ENCODE measurements at places on chromosomes 3 and 15.

DNA sequence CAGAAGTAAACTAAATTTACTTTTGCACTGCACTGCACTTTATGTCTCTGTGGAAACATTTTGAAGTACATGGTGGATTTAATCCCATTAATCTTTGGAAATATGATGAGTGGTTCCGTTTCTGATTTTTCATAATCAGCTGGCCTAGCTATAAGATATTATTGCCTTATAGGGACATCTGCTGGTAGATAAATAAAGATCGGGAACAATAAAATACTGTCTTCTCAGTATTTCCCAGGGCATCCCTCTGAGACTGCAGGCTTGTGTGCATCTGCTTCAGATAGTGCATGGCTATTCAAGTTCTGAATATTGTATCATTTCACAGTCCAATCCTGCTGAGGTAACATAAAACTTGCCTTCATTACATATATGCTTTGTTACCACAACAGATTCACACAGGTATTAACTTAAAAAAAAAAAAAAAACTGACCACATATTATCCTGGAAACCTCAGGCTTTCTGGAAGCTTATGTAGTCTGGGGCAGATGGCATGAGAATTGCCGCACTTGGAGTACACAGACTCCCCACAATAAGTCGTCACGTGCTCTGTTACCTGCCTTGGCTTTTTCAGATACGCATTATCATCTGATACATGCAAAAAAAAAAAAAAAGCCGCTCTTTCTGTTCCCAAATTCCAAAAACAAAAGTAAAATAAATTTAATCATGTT is 330.8 kb upstream of the AGTR1 start:
- DNase-seq = no peak

GRCh38 chr3:37308247-37308646 is 133.9 kb upstream of the LRRFIP2 start:
- DNase-seq = peak; percentile 55

DNA sequence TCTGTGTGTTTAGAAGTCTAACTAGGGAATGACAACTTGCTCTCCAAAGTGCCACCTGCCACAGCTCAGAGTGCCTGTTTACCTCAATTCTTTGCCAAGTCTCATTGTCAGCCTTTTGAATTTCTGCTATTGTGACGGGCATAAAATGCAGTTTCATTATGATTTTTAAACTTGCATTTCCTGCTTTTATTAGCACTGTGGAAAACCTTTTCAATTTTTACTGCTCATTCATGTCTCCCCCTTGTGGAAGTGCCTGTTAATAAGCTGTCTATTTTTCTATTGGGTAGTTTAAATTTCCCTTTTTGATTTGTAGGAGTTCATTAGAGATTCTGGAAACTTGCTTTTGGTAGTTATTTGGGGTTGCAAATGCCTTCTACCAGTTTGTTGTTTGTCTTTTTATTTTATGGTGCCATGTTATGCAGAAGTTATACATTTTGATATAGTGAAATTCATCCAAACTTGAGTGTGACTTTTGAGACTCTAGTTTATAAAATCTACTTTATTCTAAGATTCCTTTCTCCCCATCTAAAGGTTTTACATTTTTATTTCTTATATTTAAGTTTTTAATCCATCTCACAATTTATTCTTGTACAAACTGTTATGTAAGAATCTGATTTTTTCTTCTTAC is 53.9 kb upstream of the FRMD4B start:
- peak; percentile 60 for DNase-seq

GRCh38 chr3:72380193-72380592 is 468.1 kb downstream of the SHQ1 start:
- DNase-seq = peak; percentile 20

DNA sequence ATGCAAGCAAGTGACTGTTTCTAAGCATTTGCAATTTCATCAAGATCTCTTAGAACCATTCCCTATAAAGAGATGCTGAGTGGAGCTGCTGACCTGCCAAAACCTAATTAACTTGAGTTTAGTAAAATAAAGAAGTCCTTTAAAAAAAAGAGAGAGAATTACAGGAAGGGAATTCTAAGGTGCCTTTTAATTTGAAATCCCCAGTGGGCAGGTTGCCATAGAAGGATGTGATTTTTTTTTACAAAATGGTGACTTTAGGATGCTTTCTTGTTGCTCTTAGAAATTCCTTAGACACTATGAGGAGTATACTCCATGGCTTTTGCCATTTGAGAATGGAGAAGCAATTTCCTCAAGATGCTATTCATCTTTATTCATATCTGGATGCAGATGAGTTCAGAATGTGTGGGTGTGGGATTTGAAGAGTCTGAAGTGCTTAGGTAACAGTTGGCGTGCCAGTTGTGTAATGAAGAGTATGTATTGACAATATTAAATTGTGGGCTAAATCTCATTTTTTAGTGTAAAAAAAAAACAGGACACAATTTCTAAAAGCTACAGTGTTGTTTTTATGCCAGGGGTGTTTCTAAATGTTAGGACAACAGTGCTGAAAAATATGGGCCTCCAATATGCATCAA is 13.6 kb downstream of the LRRC3B start:
- DNase-seq = no peak

GRCh38 chr3:36911990-36912804 is 32.7 kb downstream of the TRANK1 start:
- DNase-seq = peak; percentile 33

DNA sequence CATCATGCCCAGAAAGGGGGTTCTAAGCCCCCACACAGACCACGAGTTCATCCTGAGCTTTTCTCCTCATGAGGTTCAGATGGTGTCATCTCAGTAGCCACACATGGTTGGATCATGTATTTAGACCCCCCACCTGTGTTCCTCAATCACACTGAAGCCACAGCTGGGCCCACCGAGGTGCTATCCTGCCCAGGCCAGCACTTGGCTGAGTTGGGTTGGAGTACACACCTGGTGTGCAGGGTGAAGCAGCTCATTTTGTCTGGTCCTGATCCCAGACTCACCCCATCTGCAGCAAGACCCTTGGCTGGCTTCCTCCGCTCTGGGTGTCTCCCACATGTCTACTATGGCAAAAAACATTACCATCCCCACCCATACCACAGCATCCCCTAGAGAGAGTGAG is 41.9 kb downstream of the ACAA1 start:
- DNase-seq = no peak

DNA sequence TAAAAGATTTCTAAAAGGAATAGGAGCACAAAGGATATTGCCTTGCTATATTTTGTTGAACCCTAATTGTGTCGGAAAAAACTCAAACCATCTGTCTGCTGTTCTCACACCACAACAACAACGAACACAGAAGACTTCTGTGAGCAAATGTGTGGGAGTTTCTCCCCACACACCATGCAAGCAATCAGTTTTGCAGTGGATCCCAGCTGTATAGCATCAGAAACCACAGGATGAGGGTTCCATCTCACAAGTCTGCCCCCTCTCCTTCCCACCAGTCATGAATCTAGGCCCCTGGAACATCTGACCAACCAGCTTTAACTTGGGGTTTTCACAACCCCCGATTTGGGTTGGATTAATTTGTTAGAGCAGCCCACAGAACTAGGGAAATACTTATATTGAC is 91.3 kb upstream of the SLC4A7 start:
- DNase-seq = no peak

DNA sequence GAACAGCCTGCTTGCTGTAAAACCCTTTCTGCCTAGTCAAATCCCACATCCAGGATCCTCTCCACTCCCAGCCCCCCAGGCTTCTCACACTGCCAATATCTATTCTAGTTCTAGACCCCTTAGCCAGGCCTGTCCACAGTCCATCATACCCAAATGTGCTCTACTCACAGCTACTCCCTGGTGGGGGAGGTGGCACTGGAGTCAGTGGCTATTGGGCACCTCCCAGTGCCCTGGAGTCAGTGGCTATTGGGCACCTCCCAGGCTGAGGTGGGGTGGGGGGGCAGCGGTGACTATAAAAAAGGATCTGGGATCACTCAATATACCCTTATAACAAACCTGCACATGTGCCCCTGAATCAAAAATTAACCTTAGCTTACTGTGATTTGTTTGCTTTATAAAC is 773 bp upstream of the DISP2 start:
- no peak for DNase-seq

DNA sequence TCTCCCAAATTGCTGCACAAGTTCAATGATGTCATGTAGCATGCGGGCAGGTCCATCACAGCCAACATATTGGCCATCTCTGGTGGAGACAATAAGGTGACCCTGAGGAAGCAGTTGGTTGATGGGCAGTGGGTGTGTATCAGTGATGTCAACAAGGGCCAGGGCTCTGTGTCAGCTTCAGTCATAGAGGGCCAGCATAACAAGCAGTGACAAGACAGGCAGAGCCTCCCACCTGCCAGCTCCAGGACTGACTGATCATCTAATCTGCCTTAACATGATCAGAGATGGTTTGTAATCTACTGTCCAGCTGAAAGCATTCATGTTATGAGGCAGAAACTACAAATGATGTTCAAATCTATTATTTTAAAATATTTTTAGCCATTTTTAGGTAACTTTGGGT is 62.3 kb downstream of the GLB1 start:
- no peak for DNase-seq

DNA sequence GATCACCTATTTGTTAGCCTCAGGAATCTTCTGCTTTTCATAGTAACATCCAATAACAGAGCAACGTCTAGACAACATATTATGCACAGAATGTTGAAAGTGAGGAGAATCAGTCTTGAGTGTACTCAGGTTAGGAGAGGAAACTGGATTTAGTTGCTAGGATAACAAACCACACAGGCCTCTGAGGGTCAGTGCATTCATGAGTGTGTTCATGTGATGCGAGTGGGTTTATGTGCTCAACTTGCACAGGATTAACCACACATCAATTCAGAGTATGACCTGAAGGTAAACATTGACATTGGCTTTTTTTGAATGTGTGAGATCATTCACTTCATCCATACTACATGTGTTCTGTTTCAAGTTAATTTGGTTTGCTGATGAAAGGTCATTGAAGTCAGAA is 287.6 kb downstream of the DIPK2A start:
- DNase-seq = no peak

DNA sequence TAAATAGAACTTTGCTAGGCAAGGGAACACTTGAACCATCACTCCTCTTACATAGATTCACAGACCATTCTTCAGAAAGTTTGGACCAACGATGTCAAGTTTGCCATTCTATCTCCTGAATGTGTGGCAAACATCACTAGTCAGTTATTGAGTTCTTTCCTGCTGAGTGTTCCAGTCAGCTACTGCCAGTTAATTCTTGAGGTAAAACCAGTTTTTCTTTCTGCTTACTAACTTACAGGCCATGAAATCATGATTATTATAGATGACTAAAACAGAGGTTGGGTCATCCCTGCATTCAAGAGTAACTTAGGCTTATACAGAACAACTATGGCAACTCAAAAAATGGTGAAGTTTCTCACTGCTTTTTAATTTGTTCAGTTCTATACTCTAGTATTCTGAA is 88.2 kb downstream of the AP4E1 start:
- no peak for DNase-seq

DNA sequence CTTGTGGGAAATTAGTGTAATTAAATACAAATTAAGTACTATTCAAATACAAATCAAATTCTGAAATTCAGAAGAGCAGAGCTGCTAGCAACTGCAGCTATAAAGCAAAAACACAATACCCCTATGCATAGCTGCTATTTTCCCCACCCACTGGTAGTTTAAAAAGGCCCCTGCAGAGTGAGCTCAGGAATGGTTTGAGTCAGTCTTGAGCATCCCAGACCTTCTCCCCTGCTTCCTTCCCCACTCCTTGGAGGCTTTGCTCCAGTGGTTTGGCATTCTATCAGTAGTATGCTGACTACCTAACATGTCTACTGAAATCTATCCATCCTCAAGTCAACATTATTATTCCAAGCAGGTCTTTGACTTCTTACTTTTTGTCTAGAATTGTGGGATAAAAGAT is 53.0 kb downstream of the EFHB start:
- no peak for DNase-seq

DNA sequence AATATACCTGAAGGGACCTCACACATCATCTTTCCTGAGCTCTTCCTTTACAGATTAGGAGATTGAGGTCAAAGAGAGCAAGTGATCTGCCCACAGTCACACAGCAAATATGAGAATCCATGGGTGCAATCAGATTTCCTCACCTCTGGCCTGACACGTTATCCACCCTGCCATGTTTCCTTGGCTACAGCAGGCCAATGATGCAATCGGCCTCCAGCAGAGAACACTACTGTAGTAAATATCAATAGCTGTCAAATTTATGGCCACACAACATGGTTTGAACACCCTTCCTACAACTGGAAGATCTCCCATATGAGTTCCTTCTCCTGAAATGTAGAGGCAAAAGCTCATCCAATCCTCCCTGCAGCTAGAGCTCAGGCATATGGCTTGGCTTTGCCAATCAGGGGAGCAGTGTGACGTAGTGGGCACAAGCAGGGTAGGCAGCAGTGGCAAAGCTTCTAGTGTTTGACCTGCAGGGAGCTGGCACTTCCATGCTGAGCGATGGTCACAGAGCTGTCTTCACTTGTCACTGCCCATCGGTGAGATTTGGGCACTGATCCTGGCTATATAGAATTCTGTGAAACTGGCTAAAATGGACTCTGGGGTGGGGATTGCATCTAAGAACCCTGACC is 271.3 kb downstream of the TJP1 start:
- DNase-seq = no peak

DNA sequence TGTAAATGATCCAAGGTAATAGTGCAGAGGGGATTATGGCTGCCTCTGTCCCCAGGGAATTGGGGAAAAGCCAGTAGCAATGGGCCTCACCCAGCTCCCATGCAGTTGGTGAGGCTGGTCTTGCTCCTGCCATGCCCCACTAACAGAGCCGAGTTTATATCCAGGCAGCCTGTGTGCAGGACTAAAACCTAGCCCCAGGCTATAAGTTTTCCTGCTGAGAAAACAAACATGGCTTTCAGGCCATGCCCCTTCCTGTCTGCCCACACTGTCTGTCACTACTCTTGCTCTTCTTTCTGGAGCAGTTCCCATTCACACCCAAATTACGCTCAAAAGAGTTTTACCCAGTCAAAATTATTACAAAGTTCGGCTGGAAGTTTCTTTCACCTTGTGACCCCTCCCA is 73.5 kb upstream of the SPATA16 start:
- DNase-seq = no peak

GRCh38 chr15:78389738-78390137 is 48.3 kb upstream of the IREB2 start:
- no peak for DNase-seq

- DNase-seq = no peak
Observed at GRCh38 chr3:156806698-156807097, 19.5 kb upstream of the LEKR1 start.

DNA sequence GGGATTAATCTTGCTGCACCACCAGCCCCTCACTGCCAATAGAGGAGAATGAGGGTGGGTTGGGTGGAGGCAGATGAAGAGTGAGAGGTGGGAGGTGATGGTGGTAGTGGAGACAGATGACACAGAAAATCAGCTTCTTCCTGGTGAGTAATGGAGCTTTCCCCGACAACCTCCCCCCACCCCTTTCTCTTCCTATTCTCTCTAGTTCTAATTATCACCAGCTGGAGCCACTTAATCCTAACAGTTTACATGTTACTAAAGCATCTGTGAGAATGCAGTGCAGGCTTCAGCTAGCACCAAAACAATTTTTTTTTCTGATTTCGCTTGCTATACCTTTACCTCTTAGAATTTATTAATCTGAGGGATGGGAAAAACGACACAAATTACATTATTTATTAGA is 116.1 kb upstream of the DNAJC19 start:
- no peak for DNase-seq

Data from dermis blood vessel endothelial cell (primary cell).